Inflammatory macrophage treated with lipopolysaccharide for 1 hour (primary cell): ENCODE measurements at places on chromosomes 12 and 14.

DNA sequence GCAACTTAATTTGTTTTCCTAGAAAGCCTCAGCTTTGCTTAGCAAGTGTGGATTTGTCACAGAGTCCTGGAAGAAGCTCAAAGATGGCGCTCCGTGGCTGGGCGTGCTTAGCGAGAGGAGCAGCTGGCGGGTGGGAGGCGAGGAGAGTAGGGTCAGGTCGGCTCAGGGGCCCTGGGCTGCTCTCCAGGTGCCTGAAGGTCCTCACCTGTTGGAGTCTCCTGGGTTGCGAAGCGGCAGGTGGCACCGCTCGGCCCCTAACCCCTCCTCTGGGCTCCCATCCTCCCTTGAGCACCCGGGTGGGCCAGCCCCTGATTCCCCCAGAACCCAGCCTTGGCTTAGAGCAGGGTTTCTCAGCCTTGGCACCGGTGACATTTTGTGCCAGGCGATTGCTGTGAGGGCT, 25.1 kb downstream of the LRTM2 start:
- DNase-seq, result no peak

DNA sequence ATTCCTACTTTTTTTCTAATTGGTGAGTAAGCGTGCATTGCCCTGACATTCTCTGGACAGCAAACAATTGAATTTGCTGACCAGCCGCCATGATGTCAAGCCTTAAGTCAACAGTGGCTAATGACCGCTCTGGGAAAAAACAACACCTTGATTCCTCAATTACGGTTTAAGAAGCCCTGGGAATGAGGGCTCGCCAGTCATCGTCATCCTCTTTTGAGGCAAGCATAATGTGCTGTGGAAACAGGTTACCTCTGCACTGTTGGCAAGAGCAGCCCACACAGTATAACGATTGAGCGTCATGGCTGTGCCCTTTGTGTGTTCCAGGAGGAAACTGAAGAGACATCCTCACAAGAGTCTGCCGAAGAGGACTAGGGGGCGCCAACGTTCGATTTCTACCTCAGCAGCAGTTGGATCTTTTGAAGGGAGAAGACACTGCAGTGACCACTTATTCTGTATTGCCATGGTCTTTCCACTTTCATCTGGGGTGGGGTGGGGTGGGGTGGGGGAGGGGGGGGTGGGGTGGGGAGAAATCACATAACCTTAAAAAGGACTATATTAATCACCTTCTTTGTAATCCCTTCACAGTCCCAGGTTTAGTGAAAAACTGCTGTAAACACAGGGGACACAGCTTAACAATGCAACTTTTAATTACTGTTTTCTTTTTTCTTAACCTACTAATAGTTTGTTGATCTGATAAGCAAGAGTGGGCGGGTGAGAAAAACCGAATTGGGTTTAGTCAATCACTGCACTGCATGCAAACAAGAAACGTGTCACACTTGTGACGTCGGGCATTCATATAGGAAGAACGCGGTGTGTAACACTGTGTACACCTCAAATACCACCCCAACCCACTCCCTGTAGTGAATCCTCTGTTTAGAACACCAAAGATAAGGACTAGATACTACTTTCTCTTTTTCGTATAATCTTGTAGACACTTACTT, 138.9 kb downstream of the HMGA2 start:
- peak; percentile 51 for DNase-seq

DNA sequence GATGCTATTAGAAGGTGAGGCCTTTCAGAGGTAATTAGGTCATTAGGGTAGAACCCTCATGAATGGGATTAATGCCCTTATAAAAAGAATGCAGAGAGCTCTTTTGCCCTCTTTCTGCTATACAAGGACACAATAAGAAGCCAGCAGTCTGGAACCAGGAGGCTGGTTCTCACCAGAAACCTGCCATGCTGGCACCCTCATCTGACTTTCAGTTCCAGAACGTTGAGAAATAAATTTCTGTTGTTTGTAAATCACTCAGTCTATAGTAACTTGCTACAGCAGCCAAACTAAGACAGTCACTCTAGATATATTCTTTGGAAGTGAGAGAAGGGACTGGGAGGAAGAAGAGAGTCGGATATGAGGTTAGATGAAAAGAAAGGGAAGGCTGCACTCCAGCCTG, 125.0 kb upstream of the MYF6 start:
- no peak for DNase-seq

DNA sequence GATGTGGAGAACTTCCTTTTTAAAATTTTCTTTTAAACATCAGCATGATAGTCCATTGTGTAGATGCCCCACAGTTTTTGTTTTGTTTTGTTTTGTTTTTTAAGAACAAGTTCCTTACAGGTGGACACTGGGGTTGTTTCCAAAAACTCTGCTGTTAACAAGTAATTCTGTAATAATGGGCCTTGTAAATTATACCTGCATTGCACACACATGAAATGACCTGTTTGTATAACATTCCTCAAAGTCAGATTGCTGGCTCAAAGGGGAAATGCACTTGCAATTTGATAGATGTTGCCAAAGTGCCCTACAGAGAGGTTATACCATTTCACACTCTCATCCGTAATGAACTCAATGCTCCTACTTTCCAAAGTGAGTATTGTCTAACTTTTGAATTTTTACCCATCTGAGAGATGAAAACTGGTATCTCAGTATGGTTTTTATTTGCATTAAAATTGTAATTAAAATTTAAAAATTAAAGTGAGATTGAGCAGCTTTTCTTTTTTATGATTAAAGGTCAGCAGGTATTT, 89.2 kb downstream of the SPPL3 start:
- no peak for DNase-seq

- no peak for DNase-seq
These were observed 10.5 kb downstream of the VSX2 start for GRCh38 chr14:74249433-74250375.
